NCI-H524 (cell line): ENCODE measurements at places on chromosomes 12 and 14.
A peak's percentile ranks its signal among the peaks of the same experiment; 100 is the strongest.

GRCh38 chr12:49863946-49864797 is 21.3 kb upstream of the BCDIN3D start:
- peak; percentile 52 for DNase-seq

DNA sequence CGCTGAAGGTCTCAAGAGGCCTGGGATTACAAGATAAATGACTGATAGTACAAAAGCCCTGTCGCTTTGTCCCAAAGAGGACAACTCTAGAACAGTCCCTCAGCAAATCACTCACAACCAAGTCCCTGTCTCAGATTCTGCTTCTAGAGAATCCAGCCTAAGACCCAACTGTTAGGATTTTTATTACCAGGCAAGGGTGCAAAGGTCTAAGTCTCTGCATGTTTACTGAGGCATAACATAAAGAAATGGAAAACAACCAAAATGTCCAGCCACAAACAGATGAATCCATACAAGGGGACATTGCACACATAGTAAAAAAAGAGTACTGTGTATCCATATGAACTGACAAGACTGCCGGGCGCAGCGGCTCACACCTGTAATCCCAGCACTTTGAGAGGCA is 104.1 kb downstream of the FOXN3 start:
- DNase-seq = no peak

- no peak for DNase-seq
These were observed 132.1 kb downstream of the DYRK2 start for GRCh38 chr12:67780580-67781084.

DNA sequence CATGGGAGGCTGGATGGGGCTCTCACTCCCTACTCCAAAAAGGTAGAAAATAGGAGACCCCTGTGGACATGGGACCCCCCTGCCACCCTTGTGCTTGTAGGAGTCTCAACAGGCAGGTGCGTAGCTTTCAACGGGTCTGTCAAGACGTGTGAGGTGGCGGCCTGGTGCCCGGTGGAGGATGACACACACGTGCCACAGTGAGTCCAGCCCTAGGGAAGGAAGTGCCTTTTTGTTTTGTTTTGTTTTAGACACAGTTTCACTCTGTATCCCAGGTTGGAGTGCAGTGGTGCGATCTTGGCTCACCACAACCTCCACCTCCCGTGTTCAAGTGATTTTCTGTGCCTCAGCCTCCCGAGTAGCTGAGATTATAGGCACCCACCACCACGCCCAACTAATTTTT is 12.9 kb downstream of the P2RX4 start:
- DNase-seq = no peak

DNA sequence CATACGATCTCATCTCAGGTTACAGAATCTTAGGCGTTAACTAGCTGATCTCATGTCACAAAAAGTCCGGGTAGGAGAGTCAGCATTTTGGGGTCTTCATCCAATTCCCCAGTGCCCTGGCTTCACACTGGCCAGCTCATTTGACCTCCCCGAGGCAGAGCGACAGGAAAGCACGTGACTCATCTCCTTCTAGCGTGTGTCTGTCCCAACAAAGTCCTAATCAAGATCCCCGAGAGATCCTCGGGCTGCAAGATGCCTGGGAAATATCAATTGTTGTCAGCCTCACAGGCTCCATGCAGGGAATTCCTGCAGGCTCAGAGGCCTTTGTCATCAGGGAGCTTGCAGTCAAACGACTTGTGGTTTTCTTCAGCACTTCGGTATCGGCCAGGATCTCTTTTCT is 57.5 kb downstream of the ZNF664 start:
- DNase-seq = no peak

DNA sequence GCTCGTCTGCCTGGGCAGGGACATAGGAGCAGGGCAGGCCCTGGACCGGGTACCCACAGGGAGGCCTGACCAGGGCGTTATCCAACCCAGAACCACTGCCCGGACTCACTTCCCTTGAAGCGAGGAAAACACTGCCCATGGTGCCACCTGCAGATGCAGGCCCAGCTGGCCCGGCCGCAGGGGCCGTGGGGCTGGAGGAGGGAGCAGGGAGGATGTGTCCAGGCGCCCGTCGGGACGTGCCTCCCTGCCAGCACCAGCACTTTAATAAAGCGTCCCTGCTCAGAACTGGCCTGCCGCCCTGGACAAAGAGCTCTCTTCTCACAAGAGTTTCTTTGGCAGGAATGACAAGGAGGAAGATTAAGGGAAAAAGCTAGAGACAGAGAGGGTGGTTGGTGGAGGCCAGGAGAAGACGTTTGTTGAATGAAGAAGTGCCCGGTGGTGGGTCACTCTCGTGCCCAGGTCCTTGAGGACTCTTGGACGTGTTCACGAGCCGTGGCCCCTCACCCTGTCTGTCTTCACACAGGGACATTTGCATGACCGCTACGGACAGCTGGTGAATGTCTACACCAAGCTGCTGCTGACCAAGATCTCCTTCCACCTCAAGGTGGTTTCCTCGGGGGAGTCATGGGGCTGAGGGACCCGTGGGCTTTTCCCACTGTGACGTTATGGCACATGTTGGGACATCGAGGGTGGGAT is 14.2 kb downstream of the HIP1R start:
- no peak for DNase-seq

- no peak for DNase-seq
These were observed 67.2 kb downstream of the SLC8A3 start for GRCh38 chr14:70121521-70121920.

GRCh38 chr12:23359975-23360701 is 589.3 kb downstream of the SOX5 start:
- no peak for DNase-seq
